ENCODE measurements at places on chromosomes 7 and 10.
A peak's percentile ranks its signal among the peaks of the same experiment; 100 is the strongest.

GRCh38 chr7:152338561-152338960 lies 97.2 kb downstream of the KMT2C start:
- DNase-seq = no peak

- DNase-seq = peak; percentile 37
These were observed at the start of gene DLX6 for GRCh38 chr7:97005183-97006054. DLX6 (plus strand) TSS chr7:97005553; CDS start chr7:97005978, 425 bp downstream.

GRCh38 chr10:69761320-69761719 lies 40.4 kb upstream of the COL13A1 start:
- DNase-seq = no peak

- peak; percentile 62 for DNase-seq
These were observed 76.8 kb downstream of the LANCL2 start for GRCh38 chr7:55441774-55442522.

GRCh38 chr10:71347587-71348395 lies 28.7 kb downstream of the SLC29A3 start:
- no peak for DNase-seq

DNA sequence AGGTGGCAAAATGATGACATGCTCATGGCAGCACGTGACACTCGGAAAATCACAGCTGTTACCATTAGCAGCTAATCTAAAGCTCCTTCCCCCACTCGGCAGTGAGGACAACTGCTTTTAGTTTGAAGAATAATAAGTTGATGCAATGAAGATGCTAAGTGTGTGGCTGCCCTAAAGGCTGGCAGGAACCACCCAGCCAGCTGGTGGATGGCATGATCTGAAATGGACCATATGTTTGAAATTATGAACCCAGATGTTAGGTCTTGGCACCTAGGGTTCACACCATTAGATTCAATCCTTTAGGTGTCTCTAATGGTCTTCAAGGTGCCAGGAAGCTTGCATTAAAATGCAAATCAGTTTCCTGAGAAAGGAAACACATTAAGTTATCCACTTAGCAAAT lies 230.1 kb downstream of the WDR11 start:
- no peak for DNase-seq

DNA sequence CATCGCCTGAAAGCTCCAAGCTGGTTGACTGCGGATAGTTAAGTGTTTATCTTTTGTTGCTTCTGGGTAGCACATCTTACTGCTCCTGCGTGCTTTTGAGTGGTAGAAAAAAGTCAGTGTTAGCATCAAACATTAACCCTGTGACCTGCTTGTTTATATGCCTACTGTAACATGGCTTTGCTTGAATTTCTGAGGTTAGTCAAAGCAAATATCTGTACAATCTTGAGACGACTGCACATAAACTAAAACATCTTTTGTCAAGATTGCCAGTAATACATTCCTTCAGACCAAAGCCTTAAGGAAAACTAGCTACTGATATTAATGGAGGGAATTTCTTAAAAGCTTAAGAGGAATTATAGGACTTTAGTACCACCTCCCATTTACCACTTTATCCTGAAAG lies 163.7 kb downstream of the BAMBI start:
- DNase-seq = no peak
